Tibial artery (tissue), 4 donors: ENCODE measurements at places on chromosomes 5 and 9.

- no peak for DNase-seq
These were observed 288.0 kb downstream of the ARHGEF28 start for GRCh38 chr5:73913971-73914370.

GRCh38 chr5:90932052-90932699 lies 373.6 kb downstream of the ADGRV1 start:
- DNase-seq = peak; percentile 22

- DNase-seq = no peak
These were observed 435.7 kb downstream of the SH3GL2 start for GRCh38 chr9:18014556-18014955.

DNA sequence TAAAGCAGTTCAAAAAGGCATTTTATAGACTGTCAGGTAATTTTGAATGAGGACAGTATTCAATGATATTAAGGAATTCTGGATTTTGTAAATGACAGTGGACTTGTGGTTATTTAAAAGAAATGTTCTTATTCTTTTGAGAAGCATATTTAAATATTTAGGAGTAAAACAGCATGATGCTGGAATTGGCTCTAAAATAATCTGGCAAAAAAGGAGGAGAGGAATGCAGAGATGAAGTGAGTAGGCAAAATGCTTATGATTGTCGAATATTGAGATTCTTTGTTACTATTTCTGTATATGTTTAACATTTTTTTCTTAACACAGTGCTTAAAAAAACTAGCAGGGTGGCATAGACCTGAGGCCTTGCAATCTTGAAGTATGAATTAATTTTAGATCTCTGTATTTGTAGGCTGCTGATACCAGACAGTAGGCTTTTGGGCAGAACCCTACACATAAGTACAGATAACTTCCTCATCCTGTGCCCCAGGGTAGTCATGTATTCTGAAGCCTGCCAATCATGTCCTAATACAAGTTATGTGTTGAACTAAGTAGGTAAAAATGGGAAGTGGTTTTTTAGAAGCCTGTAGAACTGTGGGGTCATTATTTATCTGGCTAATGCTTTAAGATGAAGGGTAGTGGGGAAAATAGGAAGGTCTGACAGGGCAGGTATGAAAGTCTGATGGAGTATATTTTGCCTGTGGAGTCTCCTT lies 9.4 kb downstream of the CD180 start:
- DNase-seq = no peak

- no peak for DNase-seq
These were observed 172.1 kb downstream of the GABBR2 start for GRCh38 chr9:98536542-98537173.

DNA sequence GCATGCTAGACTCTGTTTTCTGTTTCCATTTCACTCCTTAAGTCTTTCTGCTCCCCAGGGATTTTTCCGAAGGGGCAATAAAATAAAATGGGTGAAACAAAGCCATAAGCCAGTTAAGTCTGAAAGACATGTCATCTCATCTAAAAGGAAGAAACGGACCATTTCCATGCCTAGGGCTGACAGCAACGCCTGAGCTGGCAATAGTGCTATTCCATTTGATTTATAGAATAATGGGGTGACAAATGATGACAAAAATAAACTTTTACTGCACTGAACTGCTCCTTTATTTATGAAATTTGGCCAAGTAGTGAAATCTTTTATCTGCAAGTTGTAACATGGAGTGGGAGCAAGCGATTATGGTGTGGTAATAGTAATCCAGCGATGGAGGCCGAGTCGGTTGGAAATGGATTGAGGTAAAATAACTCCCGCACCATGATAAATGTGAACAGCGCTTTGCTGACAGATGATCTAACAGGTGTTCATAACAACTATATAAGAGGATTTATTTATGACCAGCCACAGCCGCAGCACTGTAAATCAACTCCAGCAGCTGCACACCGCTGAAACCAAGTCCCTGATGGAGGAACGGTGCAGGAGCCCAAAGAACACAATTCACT lies 219.8 kb upstream of the TBCA start:
- no peak for DNase-seq

- DNase-seq = no peak
These were observed 162.2 kb downstream of the GLIS3 start for GRCh38 chr9:4137681-4138099.

- no peak for DNase-seq
These were observed 41.0 kb upstream of the SLC28A3 start for GRCh38 chr9:84381508-84381907.

DNA sequence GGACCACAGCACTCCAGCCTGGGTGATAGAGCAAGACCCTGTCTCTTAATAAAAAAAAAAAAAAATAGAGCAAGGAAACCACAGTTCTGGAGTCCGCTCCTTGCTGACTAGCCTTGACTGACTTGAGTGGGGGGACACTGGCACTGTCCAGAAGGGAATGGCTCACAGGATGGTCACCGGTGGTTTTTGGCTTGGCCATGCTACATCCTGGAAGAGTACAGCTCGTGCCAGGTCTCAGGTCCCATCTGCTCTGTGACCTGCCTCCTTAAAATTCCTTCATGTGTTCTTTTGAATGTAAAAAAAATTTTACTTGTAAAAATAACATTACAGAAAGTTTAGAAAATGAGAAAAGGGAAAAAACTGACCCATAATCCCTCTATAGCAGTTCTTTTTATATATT lies 5.6 kb downstream of the NANS start:
- DNase-seq = no peak

DNA sequence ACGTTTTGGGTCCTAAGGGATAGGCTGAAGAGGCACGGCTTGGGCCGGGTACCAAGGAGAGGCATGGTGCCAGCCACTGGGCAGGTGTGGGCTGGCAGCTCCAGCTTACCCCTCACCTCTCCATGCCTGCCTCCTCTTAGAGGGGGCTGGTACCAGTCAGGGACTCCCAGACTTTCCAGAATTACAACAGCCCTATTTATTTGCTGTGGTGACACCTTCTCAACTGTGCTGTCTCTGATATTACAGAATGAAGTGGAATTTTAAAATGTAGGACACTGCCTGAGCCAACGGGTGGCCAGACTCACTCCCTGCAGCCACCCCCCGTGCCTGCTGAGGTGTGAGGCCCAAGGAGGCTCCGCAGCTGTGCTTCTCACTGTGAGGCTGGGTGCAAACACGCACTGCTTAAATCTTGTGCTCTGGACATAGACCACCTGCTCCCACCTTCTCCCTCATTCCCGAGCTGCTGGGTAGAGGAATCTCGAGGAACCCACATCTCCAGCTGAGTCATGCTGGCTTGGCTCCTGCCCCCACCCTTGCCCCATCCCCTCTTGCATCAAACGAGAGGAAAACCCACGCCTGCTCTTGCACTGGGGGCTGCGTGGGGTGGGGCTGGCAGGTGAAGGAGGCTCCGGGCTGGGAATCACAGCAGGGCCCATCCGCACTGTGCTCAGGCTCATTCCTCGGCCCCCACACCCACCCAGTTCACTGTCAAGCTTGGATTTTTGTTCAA lies 47.9 kb downstream of the PRRT1B start:
- DNase-seq = no peak

DNA sequence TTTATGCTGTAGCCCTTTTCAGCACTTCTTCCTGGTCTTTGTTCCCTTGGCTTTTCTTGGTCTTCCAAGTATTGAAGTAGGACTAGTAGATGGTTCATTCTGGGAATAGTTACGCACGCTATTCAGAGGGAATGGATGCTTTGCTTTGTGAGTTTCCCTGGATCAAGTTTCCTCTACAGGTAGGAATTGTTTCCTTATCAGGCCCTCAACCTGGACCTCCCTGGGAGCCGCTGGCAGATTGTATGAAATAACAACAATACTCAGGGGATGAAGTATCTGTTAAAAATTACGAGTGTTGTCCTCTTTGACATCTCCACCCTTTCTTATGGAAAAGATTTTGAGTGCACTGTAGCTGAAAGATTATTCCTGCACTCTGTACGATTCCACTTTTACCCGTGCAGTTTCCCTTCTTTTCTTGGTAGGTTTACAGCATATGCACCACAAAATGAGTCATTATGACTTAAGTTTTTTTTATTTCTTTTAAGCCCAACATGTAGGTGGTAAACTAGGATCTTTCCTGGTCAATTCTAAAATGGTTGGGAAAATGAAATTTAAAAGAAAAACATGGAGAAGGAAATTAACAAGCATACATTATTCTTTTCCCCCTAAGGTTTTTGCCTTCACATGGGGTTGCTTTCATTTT lies 57.9 kb downstream of the ARHGAP26 start:
- DNase-seq = no peak

DNA sequence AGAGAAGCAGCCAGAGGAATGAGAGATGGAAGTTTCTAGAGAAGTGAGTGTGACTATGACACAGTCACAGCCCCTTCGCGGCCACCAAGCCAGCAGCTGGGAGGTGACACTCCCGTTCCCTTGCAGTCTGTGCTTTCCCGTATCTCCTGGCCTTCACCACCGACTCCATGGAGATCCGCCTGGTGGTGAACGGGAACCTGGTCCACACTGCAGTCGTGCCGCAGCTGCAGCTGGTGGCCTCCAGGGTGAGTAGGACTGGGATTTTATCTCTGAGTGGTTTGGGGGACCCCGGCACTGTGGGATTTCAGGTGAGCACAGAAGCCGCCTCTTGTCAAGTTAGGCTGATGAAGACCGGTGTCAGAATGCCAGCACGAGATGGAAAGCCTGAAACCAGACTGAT lies 12.1 kb upstream of the SLC2A8 start:
- no peak for DNase-seq

DNA sequence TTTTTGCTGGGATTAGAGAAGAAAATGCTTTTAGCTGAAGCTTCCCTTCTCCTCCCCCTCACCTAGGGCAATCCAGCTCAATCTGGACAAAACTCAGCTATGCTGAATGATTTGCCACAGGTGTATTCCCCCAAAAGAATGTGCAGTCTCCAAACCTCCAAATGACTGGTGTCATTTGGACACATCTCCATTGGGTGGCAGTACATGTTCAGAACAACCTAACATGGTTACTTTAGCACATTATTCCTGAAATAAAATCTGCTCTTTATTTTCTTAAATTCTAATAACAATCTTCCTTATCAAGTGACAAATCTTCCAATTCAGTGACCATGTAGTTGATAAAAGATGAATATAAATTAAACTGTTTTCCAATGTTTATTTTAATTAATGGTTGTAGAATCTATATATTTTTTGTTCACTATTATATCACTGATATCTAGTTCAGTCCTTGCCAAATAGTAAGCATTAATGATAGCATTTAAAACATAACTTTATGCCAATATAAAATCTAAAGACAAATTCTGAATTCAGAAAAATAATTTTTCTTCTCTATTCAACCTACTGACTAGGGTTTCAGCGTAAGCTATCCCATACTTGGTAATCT lies 61.3 kb upstream of the MOCS2 start:
- DNase-seq = no peak

DNA sequence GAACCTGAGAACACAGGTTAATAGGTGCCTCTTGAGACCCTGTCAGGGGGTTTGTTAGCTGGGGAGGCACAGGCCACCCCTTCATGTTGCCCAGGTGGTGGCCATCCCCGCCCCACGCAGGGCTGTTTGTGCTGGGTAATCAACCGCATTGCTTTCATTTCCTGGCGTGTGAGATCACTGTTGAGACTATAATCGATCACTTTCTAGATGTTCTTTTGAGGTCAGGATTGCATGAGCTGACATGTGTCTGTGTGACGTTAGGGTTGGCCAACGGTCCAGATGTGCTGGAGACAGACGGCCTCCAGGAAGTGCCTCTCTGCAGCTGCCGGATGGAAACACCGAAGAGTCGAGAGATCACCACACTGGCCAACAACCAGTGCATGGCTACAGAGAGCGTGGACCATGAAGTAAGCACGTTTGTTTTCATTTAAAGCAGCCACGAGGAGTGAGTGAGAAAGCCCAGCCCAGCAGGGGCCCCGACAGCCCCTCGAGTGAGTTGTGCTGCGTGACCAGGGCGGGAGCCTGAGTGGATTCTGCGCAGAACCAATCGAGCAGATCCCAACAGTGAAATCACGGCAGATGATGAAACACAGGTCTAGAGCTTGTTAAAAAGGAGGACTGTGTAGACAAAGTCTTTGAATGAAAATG lies 115.0 kb upstream of the CACNA1B start:
- no peak for DNase-seq

GRCh38 chr5:14424011-14424685 lies 157.4 kb upstream of the OTULINL start:
- DNase-seq = no peak

GRCh38 chr5:56684159-56684558 lies 131.2 kb upstream of the MAP3K1 start:
- DNase-seq = no peak

DNA sequence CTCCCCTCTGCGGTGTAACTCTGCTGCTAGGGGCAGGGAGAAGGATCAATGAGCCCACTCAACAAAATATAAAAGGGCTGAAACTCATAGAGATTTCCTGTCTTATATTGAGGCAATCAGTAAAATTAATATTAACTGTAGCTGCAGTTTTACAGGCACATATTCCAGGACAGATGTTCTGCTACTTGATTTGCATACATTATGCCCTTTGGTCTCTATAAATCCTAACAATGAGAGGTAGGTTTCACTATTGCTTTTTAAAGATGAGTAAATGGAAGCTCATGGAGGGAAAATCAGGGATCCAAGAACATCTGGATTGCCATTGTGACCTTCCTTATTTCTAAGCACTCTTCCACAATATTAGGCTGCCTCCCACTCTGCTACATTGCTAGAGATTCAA lies 23.5 kb upstream of the TRIM32 start:
- DNase-seq = no peak

GRCh38 chr9:91248707-91249106 lies 113.0 kb downstream of the AUH start:
- DNase-seq = no peak

DNA sequence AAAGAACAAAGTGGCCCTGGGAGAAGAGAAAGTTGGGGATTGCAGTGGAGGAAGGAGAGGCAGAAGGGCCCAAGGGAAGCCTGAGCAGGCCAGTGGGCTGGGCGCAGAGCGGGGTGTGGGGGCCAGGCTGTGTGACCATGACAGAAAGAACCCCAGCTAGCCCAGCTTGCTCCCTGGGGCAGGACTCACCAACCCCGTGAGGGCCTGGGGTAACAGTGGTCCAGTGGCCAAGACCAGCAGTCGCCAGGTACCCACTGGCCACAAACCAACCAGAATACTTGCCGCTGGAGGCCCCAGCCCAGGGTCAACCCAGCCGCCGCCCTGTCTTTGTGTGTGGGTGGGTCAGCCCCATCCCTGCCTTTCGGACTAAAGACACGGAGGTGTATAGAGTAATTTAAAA lies 146.5 kb downstream of the CACNA1B start:
- DNase-seq = no peak

- DNase-seq = no peak
These were observed 153.7 kb downstream of the INSYN2B start for GRCh38 chr5:169826618-169827017.

DNA sequence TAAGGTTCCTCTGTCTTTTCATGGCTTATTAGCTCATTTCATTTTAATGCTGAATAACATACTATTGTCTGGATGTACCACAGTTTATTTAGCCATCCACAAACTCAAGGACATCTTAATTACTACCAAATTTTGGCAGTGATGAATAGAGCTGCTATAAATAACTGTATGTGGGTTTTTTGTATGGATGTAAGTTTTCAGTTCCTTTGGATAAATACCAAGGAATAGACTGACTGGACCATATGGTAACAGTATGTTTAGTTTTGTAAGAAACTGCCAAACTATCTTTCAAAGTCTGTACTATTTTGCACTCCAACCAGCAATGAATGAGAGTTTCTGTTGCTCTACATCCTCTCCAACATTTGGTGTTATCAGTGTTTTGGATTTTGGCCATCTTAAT lies 38.7 kb downstream of the SCAMP1 start:
- no peak for DNase-seq
